MM.1S (cell line): ENCODE measurements at places on chromosomes 2 and 18.

DNA sequence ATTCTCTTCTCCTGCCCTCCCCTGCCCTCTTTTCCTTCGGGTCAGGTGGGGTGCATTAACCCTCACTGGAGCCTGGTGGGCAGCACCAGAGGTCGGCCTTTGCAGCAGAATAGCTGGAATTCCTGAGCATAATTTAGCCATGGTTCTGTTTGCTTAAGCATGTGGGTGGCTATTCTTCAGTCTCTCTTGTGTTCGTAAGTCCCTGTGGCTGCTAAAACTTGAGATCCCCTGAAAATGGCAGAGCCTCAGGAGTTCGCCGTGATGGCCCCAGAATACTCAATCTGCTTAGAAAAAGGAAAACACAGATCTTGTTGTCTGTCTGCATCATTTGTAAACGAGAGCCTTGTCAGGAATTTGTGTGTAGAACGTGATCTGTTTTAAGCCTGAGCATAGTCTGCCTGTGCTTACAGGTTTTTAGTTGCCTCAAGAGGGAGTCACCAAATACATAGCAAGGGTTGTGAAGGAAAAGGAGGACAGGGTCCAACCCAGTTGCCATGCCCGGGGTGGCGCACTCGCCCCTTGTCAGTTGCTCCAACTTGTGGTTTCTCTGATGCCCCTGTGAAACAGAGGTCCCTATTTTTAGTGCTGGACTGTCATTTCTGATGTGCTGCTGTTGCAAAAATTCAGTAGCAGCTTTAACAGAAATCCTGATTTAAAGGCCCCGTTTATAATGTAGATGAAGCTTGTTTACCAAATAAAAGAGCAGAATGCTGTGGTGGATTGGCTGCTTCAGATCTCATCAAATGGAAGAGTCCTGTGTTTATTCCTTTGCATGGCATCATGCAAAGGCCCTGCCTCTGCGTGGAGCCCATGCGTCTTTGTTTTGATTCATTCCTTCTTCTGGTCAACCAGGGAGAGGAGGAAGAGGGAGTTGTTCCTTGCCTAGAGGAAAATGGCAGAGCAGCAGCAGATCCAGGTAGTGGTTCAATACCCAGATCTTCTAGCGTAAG lies 74.8 kb downstream of the WDSUB1 start:
- DNase-seq: peak; percentile 32

DNA sequence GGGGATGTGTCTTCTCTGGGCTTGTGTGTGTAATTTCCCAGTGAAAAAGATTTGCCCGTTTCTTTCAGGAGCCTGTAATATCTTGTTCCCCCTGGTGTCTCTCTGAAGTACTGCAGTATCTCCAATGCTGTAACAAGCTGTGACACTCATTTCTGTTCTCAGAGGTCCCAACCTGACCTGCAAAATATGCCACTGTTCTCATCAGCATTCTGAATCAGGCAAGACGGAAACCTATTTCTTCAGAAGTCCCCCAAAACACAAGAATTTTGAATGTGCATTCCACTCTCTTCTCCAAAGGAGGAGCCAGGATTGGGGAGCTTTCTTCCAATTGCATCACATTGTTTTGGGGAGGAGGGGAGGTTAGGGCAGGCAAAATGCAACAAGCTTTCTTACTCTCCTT lies 77.0 kb upstream of the CNGA3 start:
- peak; percentile 50 for DNase-seq

DNA sequence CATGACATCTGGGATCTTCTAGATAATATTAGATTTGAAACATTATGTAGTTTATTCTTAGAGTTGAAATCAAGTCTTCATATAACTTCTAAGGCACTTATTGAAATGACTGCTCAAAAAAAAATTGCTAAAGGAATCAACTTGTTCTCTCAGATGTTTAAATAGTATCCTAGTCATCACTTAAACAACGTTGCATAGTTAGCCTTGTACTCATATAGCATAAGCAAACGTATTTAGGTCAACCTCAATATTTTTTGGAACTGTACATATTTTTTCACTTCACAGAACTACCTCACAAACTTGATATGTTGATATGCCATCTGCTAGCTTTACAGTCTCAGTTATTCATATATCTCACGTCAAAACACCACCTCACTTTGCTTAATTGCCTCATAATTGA lies 47.1 kb upstream of the CREB1 start:
- DNase-seq: no peak

DNA sequence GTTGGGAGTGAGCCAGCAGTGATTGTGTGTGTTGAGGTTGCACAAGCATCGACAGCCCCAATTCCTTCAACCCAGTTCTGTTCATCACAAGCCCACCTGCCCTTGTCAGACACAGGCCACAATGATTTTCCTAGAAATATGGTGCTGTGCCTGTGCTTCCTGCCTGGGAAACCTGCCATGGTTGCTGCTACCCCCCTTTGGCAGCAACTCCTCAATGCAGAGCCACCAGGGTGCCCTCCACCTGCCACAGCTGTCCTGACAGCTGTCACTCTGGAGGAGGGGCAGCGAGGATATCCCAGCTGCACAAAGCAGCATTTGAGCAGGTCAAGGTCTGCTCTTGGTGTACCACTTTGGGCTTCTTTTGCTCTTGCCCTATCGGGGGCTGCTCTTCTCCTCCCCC lies 27.1 kb downstream of the SMIM21 start:
- DNase-seq: no peak

- no peak for DNase-seq
Measured at GRCh38 chr2:65662654-65663432, 230.4 kb upstream of the SPRED2 start.

GRCh38 chr2:239778042-239778851 lies 246.9 kb downstream of the NDUFA10 start:
- no peak for DNase-seq

- DNase-seq: no peak
Measured at GRCh38 chr18:62026586-62026985, 133.8 kb upstream of the RNF152 start.

DNA sequence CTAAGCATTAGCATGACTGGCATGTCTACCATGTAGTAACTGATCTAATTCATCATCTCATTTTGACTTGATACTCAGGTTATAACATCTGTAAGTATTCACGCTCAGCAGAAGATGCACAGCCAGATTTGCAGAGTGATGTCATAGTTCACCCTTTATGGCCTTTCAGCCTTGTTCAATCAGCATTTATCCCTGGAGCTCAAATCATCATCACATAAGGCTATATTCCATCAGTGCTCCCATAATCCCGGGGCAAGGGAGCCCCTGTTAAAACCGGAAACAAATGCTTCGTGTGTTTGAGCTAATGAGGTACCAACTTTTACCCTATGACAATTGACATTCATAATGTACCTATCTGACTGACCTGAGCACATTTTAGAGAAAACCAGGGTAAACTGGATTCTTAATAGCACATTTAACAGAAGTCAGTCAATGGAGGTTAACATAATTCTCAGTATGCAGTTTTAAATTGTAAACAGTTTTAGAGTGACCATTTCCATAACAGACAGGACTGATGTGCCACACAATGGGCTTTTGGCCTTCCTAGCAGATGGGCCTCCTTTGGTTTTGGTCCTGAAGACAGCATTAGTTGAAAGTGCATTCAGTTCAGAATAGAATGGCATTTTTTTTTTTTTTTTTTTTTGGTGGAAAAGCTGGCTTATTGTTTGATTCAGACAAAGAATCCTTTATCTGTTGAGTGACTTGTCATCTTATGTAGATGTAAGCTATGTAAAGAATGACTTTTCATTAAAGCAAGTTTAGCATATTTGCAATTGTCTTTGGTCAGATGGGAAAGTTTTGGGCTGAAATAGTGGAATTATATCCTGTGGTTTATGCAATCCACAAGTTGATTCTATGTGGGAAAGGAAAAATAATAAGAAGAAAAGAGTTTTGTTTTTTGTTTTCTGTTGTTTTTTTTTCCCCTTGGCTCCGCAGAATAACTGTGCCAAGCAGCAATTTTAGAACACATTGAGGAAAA lies 866.0 kb upstream of the ACVR2A start:
- no peak for DNase-seq

DNA sequence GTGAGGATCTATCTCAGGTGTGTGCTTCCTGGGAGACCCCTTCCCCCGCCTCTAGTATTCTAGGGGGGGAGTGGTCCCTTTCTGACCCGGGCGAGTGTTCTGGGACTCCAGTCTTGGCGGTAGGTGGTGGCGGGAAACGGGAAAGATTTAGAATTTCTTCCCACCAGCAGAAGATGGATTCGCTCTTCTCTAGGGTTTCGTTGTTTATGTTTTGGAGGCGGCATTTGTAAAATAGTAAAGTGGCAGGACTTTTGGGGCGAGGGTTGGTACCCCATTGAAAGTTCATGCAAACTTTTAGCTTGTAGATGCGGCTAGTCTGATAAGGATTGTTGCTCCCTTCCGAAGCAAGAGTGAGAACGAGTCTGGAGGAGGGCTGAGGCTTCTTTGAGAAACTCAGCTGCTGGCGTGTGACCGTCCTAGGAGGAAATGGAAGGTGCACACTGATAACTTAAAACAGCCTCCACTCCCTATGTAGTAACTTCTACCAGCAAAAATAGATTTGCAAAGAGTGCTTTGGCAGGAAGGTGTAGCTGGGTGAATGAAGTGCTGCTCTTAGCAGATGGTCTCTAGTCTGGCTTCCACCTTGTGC lies 412 bp downstream of the GPD2 start:
- peak; percentile 34 for DNase-seq

- no peak for DNase-seq
Measured at GRCh38 chr2:241088376-241088775, 13.7 kb downstream of the MTERF4 start.

DNA sequence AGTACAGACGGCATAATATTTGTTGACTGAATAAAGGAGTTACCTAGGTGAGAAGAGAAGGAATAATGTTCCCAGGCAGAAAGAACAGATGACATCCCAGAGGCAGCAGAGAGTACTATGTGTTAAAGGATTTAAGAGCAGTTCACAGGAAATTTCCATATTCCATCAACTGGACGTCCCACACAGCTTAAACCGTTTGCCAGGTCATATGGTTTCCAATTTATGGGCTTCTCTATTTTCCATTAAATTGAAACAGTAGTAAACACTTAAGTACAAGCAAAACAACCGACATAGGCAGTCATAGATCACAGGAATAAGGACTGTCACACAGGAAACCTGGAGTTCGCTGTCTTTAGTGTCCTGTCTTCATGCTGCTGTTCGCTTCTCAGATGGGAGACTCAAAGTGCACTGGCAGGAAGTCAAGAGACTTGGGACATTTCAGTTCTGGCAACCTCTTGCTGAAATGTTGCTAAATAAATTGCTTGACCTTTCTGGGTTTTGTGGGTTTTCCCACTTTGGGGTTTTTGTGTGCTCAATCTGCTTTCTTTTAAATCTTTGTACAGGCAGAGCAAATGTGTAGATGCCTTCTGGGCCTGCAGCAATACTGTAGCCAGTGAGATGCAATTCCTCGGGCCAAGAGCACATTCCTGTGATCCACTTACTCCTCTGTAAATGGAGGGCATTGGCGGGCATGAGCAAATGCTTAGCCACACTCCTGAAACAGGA lies 5.8 kb upstream of the PIEZO2 start:
- no peak for DNase-seq

GRCh38 chr2:17429130-17429529 lies 89.1 kb downstream of the RAD51AP2 start:
- DNase-seq: peak; percentile 30

GRCh38 chr2:113848758-113849415 lies 41.0 kb upstream of the ACTR3 start:
- no peak for DNase-seq

DNA sequence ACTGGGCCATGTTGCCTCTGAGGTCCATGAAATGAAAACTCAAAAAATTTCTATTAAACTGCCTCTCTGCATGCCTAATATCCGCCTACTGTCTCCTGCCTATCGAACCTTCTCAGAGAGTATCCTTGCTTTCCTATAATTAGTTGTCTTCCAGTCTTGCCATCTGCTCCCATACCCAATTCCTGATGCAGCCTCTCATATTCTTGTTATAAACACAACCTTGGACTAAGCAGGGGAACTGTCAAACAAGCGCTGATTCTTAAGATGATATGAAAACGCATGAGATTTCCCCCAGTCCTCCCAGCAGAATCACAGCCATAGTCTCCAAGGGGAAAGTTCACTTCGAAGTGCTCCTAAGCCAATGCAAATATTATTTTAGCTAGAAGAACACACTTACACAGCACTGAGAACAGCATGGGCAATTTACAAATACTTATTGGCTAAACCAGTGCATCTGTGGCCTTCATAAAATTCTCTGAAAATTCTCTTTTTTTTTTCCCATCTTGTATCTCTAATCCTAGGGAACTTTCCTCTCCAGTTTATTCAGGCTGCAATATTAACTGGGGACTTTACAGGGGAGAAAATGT lies 471.6 kb downstream of the MBD2 start:
- no peak for DNase-seq

DNA sequence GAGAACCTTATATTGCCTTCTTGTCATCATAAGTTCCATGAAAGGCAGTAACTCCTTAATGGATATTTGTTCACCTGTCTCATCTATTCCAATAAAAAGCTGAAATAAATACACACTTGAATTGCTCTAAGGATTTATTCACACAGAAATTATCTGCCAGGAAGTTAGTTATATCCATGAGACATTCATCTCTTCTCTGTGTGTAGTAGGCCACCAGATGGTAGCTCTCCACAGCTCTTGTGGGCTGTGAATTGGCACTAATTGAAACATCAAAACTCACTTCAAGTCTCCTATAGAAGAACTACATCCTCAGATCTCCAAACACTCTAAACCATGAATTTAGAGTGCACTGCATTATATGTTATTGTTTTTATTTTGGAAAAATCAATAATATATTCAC lies 189.6 kb downstream of the DSC3 start:
- no peak for DNase-seq

- no peak for DNase-seq
Measured at GRCh38 chr2:239276851-239277250, 124.0 kb downstream of the HDAC4 start.

DNA sequence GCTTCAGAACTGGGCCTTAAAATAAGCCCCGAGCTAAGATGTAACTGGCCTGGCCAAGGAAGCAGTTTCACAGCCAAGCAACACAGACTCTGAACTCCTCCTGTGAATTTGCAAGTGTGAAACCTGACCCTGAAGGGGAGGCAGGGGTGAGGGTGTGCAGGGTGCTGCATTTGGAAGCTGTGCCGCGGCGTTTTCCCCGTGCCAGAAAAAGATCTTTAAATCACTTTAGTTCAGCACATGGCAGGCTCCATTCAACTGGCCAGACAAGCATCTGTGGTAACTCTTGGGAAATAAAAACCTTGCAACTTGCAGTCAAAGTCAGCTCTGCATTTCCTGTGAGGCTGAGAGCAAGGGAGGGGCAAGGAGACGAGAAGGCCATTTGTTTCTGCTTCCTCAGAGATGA lies 209.3 kb upstream of the SOX11 start:
- no peak for DNase-seq
